ENCODE measurements at places on chromosomes 7 and 10.
A peak's percentile ranks its signal among the peaks of the same experiment; 100 is the strongest.

- DNase-seq, result no peak
Observed at GRCh38 chr10:97689559-97690020, 2.5 kb upstream of the AVPI1 start.

DNA sequence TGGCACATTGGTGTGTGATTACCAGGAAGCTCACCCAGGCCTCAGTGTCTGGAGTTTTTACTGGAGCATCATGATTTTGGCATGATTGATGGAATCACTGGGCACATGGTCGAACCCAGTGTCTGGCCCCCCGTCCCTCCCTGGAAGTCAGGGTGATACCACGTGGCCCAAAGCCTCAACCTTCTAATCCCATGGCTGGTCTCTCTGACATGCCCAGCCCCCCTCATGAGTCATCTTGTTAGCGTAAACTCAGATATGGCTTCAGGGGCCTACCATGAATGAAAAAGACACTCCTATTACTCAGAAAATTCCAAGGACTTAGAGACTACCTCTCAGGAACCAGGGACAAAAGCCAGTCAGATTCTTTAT is 109.3 kb downstream of the GRK5 start:
- peak; percentile 86 for DNase-seq

- DNase-seq, result no peak
Observed at GRCh38 chr7:88842201-88842600, 46.7 kb upstream of the TEX47 start.

GRCh38 chr7:71472962-71473361 is 341.0 kb downstream of the GALNT17 start:
- no peak for DNase-seq

- DNase-seq, result no peak
Observed at GRCh38 chr7:78326876-78327275, 528.3 kb downstream of the PHTF2 start.

DNA sequence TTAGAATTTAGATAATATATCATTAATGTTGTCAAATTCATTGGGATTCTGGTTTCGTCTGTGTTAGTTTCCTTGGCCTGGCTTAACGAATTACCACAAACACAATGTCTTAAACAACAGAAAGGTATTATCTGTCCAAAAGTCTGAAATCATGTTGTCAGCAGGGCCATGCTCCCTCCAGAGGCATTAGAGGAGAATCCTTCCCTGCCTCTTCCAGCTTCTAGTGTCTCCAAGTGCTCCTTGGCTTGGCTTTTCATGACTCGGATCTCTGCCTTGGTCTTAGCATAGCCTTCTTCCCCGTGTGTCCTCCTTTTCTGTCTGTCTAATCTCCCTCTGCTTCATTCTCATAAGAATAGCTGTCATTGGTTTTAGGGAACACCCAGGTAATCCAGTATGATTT is 482.5 kb downstream of the SEMA3D start:
- no peak for DNase-seq

GRCh38 chr7:122803323-122803722 is 82.9 kb downstream of the CADPS2 start:
- peak; percentile 40 for DNase-seq

GRCh38 chr10:100518761-100519241 is 860 bp downstream of the SEC31B start:
- peak; percentile 79 for DNase-seq

DNA sequence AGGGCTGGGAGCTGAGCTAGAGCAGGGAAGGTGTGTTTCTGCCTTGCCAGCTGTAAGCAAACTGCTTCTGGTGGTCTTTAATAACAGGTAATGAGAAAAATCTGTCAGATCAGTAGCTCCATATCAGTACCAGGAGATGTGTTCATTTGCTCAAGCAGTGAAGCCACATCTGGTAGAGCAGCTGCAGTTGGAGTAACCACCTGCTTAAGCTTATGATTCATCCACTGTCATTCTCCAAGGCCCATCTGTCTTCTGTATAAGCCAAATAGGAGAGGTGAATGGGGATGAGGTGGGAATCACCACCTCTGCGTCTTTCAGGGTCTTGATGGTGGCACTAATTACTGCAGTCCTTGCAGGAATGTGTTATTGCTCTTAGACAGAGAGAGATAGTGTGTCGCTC is 18.4 kb upstream of the COBL start:
- no peak for DNase-seq

- no peak for DNase-seq
Observed at GRCh38 chr7:88316456-88316855, 9.8 kb upstream of the STEAP4 start.

- DNase-seq, result peak; percentile 46
Observed at GRCh38 chr10:79243181-79244067, 103.8 kb upstream of the PPIF start.

- DNase-seq, result peak; percentile 24
Observed at GRCh38 chr7:141593134-141593533, 41.9 kb downstream of the AGK start.

GRCh38 chr10:86461963-86462804 is 59.4 kb downstream of the WAPL start:
- no peak for DNase-seq

- DNase-seq, result no peak
Observed at GRCh38 chr7:144747936-144748335, 87.9 kb downstream of the TPK1 start.

GRCh38 chr7:132436121-132436520 is 140.1 kb downstream of the PLXNA4 start:
- DNase-seq, result no peak

GRCh38 chr10:127921753-127922145 is 14.8 kb downstream of the PTPRE start:
- no peak for DNase-seq

GRCh38 chr7:14924398-14924797 is 21.8 kb upstream of the DGKB start:
- no peak for DNase-seq

DNA sequence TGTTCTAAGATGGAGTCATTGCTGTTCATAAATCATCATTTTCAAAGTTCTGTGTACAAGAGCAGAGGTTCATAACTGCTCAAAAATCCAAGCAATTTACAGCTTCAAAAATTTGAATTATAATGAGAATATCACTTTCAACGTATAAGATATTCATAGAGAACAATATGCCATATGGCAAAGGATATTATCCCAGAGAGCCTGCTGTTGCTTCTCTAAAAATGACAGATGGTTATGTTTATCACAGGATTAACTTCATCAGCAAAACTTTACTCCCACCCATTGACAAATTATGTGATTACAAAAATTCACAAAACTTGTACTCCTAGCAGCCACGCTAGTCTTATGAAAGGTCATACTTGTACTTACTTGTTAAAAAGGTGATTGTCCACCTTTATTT is 105.1 kb downstream of the PIP4K2A start:
- DNase-seq, result no peak

- no peak for DNase-seq
Observed at GRCh38 chr7:158135931-158136330, 451.7 kb downstream of the PTPRN2 start.

- no peak for DNase-seq
Observed at GRCh38 chr10:17523917-17524316, 69.5 kb upstream of the ST8SIA6 start.

- DNase-seq, result no peak
Observed at GRCh38 chr10:109963439-109963838, 40.1 kb upstream of the XPNPEP1 start.

DNA sequence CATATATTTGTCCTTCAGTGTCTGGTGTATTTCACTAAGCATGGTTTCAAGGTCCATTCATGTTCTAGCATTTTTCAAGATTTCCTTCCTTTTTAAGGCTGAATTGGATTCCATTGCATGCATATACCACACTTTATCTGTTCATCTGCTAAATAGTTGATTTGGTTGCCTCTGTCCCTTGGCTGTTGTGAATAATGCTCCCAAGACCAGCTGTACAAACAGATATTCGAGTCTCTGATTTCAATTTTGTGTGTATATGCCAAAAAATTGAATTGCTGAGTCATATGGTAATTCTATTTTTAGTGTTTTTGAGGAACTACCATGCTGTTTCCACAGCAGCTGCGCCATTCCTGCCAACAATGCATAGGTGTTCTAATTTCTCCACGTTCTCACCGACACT is 216.4 kb downstream of the NRG3 start:
- no peak for DNase-seq

- DNase-seq, result no peak
Observed at GRCh38 chr10:73732931-73733623, 11.1 kb upstream of the SEC24C start.

- peak; percentile 80 for DNase-seq
Observed at GRCh38 chr10:33509231-33509831, 174.9 kb upstream of the NRP1 start.

GRCh38 chr7:156034397-156034796 is 222.1 kb upstream of the SHH start:
- DNase-seq, result no peak

GRCh38 chr7:117237646-117238045 is 85.2 kb downstream of the WNT2 start:
- no peak for DNase-seq

DNA sequence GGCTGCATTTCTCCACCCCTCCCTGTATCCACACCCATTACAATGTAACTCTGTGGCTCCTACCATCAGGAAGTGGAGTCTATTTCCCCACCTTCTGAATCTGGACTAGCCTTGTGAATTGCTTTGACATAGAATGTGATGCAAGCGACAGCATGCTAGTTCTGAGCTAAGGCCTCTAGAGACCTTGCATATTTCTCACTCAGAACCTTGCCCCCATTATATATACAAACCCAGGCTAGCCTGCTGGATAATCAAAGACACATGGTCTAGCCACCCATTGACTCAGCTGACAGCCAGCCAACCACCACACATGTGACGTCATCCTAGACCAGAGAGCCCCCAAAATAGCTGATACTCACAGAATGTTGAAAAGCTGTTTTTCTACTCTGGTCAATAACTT is 77.9 kb downstream of the CCDC71L start:
- no peak for DNase-seq

- DNase-seq, result no peak
Observed at GRCh38 chr7:155788616-155789000, 23.7 kb downstream of the SHH start.

DNA sequence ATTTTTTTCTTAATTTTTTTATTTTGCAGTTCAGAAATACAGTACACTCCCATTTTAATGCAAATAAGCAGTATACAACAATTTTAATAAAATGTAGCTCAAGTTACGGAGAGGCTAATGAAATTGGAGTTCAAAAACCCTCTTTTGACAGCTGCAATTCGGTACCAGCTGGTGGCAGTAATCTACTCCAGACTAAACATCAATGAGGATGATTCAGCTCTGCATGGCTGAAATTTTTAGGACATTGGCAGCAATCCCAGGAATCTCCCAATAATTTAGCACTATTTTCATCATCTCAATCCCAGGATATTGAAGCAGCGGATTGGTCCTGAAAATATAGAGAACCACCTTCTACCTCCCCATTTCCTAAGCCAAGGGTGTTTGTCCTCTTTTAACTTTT is 278.8 kb downstream of the CACNA2D1 start:
- DNase-seq, result peak; percentile 6

DNA sequence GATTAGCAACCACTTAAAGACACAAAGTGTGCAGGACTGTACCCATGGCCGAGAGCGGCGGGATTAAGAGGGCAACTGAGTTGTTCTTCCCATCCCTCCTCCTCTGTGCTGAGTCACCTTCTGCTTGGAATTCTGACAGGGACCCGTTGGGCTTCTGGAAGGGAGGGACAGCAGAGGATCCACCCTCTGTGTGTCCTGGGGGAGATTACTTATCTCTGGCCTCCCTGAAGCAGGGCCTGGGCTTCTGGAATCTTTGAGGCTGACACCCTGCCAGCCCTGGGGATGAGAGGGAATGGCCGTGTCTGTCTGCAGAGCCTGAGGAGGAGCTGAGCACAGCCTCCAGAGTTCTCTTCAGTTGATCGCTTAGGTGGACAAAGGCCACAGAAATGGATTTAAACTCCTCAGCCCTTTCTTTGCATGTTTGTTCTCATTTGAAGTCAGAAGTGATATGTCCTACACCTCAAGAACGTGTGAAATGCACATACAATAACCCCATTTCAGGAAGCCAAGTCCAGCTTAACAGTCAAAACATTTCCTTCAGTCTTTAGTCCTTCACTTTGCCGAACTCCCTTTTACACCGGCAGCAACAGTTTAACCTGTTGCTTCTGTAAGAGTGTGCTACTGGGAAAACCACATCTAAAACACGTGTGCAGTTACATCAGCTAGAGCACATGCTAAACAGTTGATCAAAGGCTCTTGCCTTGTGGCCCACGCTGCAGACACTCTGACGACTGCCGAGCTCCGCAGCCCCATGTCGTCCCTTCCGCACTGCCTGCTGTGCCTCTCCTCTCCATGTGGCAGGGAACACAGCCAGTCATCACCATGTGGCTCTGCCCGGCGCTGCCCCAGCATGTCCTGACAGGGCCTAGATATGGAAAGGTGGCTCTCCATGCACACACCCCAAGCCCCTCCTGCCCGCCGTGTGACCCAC is 55.7 kb downstream of the IKZF1 start:
- peak; percentile 24 for DNase-seq

- DNase-seq, result no peak
Observed at GRCh38 chr7:18458830-18459229, 36.7 kb upstream of the HDAC9 start.

DNA sequence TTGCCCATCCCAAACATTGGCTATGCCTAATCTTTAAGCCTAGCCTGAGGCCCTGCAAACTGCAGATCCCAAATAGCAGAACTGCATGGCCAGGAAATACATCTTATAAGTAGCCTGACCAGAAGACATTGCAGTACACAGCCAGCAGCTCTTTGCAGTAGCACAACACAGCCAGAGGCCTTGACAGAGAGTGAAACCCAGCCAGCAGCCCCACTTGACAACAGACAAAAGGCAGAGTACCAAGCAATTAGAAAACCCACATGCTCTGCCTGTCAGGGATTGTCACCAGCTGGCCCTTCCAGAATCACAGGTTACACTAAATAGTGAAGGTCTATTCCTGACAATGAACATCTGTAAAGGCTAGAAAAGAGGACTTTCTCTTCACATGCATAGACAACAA is 242.8 kb upstream of the TMEM72 start:
- no peak for DNase-seq

DNA sequence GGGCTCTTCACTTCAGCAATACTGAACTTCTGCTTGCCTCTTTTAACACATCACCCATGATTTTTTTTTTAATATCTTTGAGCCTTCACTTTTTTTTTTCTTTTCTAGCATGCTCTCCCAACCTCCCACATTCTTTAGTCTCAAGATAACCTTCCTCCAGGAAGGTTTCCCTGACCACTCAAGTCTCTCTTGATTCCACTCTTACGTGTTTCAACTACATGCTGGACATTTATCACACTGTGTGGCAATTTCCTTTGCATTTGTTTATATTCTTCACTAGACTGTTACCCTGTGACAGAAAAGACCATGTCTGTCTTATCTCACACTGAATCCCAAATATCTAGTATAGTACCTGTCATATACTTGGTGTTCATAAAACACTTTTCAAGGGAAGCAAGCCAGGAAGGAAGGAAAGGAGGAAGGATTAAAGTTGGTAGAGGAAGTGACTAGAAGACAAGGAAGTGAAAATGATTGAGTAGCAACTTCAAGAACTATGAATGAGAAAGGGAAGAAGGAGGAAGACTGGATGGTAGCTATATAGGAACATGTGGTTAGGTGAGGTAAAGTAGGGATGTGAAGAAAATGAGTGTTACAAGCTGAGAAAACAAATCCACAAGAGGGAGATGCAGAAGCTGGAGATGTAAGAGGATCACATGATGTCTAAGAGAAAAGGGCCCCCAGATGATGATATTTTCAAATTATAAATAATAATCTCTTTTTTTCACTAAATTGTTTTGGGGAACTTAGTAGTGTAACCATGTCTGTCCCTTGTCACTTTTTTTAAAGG is 40.4 kb downstream of the IFIT5 start:
- DNase-seq, result no peak
